ENCODE measurements at places on chromosomes 12 and 14.

- DNase-seq: no peak
These were observed 192.3 kb downstream of the DPF3 start for GRCh38 chr14:72701605-72702004.

DNA sequence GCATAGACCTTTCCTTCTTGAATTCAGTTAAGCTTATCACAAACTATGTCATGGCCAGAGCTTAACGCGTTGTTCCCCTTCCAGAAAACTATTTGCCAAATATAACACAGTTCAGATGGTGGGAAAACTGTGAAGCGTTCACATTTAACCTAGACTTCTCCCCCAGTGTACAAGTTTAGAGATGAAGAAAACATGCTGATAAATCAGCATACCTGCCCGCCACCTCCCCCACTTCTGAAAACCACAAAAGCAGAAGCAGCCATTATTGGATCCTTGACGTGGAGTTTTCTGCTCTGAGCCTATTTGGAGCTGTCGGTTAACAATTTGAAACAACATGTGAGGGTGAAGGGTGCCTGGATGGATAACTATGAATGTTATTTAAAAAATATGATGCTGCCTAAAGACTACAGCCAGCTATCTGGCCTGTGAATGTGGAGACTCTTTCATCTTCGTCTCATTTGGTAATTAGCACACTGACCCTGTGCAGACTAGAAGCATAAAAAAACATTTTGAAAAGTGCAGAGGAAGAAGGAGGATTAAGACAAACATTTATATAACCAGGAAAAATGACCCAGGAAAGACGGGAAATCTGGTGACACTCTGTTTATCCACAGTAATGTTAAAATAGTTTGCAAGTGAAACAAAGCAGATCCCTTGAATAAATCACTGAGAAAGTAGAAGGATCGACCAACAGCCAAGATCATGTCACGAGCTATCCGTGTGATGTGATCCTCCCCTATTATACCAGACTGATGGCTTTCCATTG is 408.2 kb downstream of the AEBP2 start:
- DNase-seq: no peak

DNA sequence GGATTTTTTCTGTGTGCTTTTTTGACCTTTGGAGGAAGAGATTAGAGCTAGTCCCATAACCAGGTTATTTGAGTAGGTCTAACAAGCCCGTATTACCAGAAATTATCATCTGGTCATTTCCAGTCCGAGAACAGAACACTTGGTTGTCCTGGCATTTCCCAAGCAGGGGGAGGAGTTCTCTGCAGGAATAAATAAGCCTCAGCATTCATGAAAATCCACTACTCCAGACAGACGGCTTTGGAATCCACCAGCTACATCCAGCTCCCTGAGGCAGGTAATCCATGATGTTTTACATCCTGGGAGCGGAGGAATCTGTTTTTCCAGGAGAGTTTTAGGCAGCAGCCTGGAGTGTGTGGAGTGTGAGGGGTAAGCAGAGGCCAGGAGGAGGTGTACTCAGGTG is at the start of gene SERPINA3:
SERPINA3 (plus strand) TSS at position 218 of the 400 bp plus-strand sequence. CDS start 2,051 bp downstream, outside the sequence.
- DNase-seq: no peak

- no peak for DNase-seq
These were observed 11.2 kb upstream of the RNU6-7 start for GRCh38 chr14:32190673-32191072.

DNA sequence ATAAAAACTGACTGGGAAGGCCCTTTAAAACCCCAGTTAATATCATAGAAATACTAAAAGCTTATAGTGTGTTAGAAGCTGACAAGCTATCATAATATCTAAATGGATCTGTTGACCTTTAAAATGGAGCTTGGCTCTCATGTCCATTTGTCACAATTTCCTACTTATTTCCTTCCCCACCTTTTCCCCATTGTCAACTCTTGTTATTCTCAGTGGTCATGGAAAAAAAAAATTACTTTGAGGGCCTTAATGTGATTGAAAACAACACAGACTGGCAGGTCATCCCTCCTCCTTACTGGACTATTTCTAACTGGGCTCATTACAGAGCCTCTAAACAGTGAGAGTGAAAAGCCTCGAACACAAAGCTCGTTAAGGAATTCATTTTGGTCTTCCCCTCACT is 13.7 kb upstream of the WNK1 start:
- DNase-seq: no peak

DNA sequence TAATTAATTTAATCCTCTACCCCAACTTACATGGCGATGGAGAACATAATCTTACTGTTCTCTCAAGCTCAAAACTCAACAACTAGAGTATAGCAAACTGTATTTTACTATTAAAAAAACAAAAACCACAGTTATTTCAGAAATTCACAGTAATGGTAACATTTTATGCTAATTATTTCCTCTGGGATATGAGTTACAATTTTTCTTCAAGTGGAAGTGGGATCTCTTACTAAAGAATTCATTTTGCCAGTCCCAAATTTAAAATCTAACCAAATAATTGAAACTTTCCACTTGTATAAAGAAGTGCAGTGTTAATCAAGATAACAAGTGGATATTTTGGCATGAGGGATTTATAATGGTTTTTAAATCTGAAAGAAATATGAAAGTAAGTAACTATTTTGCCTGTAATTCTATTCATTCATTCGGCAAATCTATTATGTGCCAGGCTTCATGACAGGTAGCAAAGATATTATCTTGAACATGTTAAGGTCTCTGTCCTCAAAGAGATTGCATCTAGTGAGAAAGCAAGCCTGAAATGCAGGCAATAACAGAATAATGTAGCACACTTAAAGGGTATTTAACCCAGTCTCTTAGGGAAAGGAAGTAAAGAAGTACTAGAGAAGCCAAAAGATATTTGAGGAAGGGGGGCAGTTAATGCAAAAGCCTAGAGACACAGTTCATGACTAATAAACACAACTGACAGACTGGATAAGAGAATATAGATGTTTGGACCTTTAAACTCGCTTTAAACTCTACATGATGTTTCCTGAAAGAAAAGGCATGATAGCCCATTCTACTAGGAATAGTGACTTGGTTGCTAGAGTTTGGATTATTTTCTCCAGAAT is 44.0 kb downstream of the TAOK3 start:
- no peak for DNase-seq

GRCh38 chr12:24374452-24374851 is 425.0 kb upstream of the SOX5 start:
- no peak for DNase-seq

DNA sequence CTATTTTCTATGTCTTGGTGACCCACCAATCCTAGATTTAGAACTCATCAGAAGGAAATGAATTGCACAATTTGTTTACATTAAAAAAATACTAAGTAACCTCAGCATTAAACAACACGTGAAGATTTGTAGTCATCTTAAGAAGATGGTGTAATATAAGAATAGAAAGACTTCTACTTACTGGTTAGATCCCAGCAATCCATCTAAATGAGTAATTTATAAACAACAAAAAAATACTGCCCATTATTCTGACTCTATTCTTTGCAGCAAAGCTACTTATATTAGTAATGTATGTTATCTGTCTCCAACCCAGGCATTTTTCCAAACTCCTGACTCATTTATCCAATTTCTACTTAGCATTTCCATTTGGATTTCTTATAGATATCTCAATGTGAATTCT is 67.8 kb downstream of the CD163L1 start:
- no peak for DNase-seq

DNA sequence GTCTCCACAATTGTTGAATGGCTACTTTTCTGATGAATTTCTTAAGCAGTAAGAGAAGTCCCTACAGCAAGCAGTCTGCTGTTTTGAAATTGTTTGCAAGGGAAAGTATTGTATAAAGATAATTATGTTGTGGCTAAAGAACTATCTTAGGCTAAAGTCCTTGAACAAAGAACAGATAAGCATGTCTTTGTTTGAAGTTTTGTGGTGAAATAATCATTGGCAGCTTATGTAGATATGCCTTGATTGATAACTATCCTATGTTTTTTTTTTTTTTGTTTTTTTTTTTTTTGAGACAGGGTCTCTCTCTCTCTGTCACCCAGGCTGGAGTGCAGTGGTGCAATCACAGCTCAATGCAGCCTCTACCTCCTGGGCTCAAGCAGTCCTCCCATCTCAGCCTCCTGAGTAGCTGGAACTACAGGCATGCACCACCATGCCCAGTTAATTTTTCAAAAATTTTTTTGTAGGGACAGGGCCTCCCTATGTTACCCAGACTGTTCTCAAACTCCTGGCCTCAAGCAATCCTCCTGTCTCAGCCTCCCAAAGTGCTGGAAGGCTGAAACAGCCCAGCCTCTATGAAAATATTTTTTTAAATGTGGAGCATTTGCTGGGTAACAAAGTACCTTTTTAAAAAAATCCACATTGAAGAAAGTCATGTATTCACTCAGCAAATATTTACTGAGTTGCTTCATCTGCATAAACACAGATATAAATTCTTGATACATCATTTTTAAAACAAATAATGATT is 80.8 kb downstream of the LLPH start:
- no peak for DNase-seq

DNA sequence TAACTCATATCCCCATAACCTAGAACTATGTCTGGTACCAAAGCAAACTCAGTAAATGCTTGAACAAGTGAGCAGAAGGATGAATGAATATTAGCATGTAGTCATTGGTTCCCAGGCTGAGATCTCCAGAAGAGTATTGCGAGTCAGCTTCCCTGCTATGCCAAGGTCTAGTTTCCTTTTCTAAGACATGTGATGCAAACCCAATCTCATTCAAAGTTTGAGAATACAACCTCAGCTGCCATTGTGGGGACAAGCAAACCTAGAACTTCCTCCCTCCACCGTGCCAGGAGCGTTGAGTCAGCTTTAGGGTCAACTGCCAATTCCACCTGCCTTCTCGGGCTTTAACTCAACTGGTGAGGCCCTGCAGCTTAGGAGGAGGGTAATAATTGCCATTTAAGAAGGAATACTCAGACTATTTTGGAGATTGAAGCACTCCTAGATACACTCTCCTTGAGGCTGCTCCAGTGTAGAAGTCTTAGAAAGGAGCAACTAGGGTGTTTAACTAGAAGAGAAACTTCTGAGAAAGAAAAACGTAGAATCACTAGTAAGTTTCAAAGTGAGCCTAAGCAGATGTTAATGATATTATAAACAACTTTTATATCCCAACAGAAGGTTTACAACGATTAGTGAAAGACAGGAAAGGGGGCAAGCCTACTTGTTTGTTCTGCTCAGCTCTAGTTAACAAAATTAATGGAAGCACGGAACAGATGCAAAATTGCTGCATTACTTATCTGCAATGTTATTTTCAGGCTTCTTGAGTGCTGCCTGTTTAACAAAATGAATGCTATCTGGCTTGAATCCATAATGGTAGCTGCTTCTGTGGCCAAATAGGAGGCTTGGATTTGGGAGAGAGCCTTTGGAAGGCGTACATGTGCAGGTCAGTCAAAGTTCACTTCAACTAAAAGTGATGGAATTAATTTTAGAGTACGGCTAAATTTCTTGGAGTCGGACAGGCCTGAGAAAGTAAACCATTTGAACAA is 96.9 kb downstream of the HELB start:
- no peak for DNase-seq

DNA sequence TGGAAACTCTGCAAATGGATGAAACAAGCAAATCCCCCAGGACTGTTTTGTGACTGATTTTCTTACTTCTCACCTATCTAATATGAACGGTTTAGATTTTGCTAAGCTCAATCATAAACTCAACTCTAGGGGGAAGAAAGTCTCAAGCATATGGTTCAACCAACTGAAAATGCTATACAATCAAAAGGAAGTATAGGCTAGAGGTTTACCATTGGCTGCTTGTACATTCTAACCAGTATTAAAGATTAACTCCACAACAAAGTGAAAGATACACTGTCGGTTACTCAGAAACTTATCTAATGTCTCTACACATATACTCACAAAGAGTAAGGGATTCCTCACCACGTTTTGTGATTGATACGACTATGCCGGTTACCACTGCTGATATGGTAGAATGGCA is 281.8 kb upstream of the SOX5 start:
- DNase-seq: no peak

GRCh38 chr12:107662484-107662883 is 23.1 kb upstream of the PWP1 start:
- DNase-seq: no peak

- DNase-seq: no peak
These were observed 54.4 kb upstream of the PRMT8 start for GRCh38 chr12:3436461-3437065.
